CD4-positive, CD25-positive, alpha-beta regulatory T cell (primary cell): ENCODE measurements at places on chromosomes 4 and X.

DNA sequence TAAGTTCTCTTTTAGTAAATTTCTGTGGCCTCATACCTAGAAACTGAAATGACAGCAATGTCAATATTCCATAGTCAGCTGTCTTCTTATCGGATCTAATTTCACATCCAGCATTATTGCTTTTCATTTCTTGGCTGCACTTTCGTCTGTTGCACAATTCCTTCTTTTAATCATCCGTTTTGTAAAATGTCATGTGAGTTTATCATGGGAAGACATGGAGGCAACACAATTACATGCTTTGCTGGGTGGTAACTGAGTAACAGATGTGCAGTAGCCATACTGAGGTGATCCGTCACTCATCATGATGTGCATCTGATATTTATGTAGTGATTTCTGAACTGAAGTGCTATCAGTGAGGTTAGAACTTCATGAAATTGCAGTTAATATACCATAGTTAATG lies 68.3 kb upstream of the SLC7A11 start:
- DNase-seq = no peak

DNA sequence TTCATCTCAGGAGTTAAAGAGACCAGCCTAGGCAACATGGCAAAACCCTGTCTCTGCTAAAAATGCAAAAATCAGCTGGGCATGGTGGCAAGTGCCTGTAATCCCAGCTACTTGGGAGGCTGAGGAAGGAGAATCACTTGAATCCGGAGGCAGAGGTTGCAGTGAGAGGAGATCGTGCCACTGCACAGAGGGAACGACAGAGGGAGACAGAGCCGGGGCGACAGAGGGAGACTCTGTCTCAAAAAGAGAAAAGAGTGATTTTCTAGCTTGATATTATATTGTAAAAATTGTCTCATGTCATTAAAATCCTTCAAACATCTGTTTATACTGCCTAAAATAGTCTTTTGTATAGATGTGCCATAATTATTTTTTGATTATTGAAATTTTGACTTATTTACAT lies 225.4 kb upstream of the AGA start:
- no peak for DNase-seq

DNA sequence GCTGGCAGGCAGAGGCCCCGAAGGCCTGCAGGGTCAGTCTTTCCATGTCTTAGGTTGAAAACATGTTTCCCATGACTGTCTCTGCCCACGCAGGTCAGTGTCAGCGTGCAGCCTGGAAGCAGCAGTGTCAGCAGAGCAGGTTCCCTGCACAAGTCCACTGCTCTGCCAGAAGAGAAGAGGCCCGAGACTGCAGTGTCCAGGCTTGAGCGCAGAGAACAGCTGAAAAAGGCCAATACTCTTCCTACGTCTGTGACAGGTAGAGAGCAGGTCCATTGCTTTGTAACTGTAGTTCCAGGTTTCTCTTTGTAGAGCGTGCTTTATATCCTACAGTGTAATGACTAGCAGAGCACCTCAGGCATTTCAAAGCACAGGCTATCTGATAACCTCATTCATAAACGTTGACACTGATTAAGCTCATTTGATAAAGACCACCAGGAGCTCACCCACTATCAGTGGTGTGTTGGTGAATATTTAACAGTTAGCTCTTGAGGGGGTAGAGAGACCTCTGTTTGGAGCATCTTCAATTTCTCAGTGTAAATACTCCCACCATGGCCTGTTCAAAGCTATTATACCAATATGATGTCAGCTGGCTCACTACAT lies 63.2 kb downstream of the AASDH start:
- DNase-seq = no peak

GRCh38 chr4:144176476-144176875 lies 36.0 kb upstream of the GYPA start:
- no peak for DNase-seq
